Inflammatory macrophage treated with lipopolysaccharide for 1 hour (primary cell): ENCODE measurements at places on chromosomes 7 and 10.

GRCh38 chr7:37191797-37192196 lies 256.9 kb downstream of the ELMO1 start:
- DNase-seq, result no peak

GRCh38 chr7:138434597-138435019 lies 25.5 kb upstream of the TRIM24 start:
- DNase-seq, result no peak

GRCh38 chr7:68718097-68718551 lies 880.2 kb upstream of the AUTS2 start:
- DNase-seq, result no peak

DNA sequence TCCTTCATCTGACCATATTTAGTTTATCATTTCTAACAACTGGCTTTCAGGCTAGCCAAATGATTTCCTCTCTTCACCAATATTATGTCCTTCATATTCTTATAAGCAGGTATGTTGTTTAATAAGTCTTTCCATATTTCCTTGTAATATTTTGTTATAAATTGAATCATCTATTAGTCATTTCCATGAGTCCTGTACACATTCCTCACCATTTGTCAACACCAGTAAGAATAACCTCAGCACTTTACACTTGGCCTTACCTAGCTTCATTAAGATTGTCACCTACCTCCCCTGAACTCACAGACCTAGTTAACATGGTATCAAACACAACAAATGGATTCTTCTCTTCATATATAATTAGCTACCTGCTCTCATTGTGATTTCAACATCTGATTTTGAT lies 282.3 kb downstream of the SEMA3D start:
- no peak for DNase-seq

- DNase-seq, result no peak
Observed at GRCh38 chr7:157952050-157952667, 615.4 kb downstream of the DNAJB6 start.

DNA sequence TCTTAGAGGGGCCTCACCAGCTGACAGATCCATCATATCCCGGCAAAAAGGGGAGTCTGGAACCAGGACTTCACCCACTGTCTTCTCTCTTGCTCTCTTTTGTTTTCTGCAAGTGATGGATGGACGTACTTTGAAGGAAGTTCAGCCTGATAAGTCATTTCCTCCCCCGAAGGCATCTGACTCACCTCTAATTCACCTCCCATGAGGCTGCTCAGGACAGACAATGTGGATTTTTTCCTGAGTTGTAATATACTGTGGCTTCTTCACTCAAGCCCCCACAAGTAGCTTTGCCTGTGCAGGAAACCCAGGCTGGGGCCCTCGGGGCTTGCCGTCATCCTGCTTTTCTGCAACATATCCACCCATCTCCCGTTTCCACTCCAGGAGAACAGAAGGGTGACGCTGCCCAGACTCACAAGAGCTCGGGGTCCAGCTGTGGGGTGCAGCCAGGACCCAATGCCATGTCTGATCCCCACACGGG lies 70.4 kb downstream of the ASB13 start:
- no peak for DNase-seq
